ENCODE measurements at places on chromosomes 3 and 15. TPM values are rescaled to one million over a fixed set of nuclear protein-coding genes. Genes with fewer than 3 reads are reported as not detected.

The DBR1 gene
- total RNA-seq, result 20.2 TPM

The GOLGA6L9 gene
- total RNA-seq, result 12.1 TPM

DNA sequence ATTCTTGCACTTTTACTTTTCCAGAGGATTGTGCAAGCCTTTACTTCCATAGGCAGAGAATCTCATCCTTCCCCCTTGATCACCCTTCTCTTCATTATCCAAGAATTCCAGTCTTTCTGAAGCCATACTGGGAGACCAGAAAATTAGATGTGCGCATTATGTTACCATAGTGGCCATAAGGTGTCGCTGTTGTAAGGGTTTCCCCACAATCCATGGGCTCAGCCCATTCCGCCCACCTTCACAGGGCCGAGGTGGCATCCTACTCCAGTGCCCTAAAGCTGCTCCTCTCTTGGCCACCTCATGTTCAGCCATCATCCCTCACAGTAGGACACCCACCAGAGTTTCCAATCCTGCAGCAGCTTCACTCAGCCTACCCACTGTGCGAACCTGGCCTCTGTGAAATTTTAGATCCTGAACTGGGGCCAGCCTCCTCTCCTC lies 35.0 kb downstream of the CTSH start:
- DNase-seq, result peak; percentile 81

- DNase-seq, result no peak
These were observed 181.2 kb upstream of the MME start for GRCh38 chr3:154898916-154899315.

The LRRC57 gene
- 13.8 TPM for total RNA-seq

DNA sequence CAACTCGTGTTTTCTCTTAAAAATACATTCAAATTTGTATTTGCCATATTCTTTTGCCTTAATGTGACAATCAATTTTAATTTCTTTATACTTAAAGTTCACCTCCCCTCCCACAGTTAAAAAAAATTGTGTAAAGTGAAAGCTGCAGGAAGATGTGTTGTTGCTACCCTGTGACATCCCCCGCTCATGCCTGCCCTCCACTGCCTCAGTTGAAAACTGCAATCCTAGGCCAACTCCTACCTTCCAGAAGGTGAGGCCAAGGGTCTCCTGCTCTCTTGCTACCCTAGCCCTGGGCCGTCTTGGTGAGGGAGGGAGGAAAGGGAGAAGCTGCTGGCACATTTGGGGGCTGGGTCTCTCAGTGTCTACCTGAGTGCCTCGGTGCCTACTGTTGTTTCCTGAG lies 57.0 kb upstream of the CMTM7 start:
- no peak for DNase-seq

DNA sequence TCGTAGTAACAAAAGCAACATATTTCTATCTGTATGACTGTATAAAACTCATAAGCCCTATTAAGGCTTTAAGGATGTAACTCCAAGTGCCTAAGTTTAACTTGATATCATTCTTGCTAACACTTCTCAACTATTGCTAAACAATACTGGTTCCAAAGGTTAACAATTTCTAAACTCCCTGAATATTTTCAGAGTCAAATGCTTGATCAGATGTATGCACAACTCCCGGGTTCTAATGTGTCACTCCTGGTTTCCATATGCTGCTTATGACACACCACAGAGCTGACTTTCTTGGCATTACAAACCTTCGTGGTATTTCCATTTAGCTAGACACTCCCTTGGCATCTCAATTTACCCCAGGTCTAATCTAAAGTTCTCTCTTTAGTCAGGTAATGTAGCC lies 26.3 kb downstream of the DZIP1L start:
- no peak for DNase-seq

- DNase-seq, result no peak
These were observed 81.9 kb upstream of the ZNF280D start for GRCh38 chr15:56815247-56815646.

- no peak for DNase-seq
These were observed 40.2 kb downstream of the CLEC3B start for GRCh38 chr3:45066109-45066801.

DNA sequence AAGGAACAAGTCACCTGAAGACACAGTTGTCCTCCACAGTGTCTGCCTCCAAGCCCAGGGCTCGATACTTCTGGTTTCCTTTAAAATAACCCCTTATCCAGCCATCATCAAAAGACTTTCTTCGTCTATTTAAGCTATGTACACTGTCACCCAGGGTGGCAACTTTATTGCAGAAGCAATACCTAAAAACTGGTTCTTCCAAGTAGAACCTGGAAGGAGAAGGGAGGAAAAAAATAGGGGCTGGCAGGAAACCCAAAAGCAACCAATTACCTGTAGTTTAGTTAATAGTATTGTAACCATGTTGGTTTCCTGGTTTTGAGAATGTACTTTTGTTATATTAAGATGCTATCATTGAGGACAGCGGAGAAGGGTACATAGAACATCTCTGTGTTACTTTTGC lies 33.7 kb downstream of the ITGB5 start:
- DNase-seq, result no peak

The PCYT1A gene
- total RNA-seq, result 24.6 TPM

The HDAC11 gene
- total RNA-seq, result 12.6 TPM

- DNase-seq, result no peak
These were observed 17.7 kb upstream of the HERC1 start for GRCh38 chr15:63851431-63851830.

The PRTG gene
- 508 TPM for total RNA-seq

The TIMP4 gene
- 0.15 TPM for total RNA-seq

DNA sequence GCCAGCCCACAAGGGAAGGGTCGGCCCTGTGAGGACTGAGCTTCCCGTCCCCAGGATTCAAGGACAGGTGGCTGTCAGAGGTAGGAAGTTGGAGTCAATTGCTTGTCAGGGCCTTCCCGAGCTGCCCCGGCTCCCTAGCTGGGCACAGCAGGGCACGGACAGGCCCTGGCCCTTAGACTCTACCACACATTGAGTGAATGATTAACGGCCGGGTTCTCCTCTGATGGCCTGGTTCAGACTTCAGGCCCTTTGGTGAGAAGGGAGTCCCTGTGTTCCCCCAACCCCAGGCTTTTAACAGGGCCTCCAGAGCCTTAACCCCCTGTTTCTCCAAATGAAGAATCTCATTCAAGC lies 16.4 kb upstream of the FGD5 start:
- DNase-seq, result no peak

DNA sequence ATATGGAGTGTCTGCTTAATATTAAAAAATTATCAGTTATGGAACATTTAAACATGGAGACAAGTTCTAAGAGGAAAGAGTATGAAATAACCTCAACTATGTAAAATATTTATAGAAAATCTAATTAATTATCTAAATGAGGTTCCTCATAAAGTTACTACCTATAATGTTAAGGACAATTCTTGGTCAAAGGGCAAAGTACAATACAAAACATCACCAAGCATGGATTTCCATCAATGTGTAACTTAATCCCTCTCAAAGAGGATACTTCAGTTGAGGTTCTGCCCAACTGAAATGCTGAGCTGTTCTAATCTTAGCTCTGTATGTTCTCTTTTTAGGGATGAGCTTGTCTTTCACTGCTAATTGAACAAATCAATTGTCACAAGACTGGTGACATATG lies 56.0 kb upstream of the CHRM5 start:
- no peak for DNase-seq

- DNase-seq, result no peak
These were observed 33.0 kb downstream of the HERC1 start for GRCh38 chr15:63800739-63801138.

The ITIH1 gene
- not detected for total RNA-seq

DNA sequence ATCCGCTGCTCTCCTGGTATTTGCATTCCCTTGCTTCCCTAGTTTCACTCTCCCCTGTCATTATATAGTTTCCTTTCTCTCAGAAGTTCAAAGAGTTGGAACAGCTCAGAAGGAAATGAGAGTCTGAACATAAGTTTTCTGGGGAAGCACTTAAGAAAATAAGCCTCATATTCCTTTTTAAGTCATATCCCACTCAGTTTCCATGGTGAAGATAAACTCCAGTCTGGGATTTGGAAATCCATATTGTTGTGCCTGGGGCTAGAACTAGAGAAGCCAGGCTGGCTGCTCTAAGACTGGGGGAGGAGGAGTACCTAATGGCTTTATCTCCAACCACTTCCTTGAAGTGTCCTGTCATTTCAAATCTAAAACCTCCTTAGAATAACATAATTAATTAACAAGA lies 134.2 kb upstream of the ALCAM start:
- DNase-seq, result no peak

GRCh38 chr3:64766440-64766839 lies 78.6 kb upstream of the ADAMTS9 start:
- DNase-seq, result no peak

DNA sequence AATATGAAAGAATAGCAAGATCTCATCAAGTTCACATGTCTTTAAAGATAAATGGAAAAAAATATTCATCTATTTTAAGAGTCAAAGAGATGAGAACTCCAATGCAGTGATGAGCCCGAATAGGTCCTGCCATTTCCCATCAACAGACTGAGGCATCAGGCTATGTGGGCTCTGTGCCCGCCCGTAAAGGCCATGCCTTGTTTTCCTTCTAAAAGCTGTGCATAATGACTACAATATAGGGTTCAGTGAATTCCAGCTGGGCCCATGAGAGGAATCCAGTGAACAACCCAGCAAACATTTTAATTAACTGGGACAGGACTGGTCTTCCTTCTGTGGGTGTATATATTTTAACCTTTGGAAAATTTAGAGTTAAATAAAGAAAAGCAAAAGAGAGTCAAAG lies 44.6 kb downstream of the RASGRP1 start:
- DNase-seq, result no peak

GRCh38 chr3:173869766-173870165 lies 472.2 kb downstream of the NLGN1 start:
- no peak for DNase-seq

The PLAAT1 gene
- 5.0 TPM for total RNA-seq

The CDHR4 gene
- 0.12 TPM for total RNA-seq

DNA sequence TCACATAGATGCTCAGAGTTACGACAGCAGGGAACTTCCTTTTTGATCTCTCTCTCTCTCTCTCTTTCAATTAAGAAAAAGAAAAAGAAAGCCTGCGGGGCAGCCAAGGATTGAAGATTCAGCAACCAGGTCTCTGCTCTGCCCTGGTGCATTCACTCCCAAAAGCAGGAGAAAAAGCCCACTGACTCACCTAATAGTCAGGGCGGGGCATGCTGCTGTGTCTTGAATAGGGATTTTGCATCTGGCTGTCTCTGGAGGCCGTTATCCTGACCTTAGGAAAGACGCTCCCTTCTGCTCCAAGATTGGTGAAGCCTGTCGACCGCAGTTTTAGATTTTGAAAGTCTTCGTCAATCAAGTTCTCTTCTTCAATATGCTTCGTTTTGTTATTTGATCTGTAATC lies 20.8 kb upstream of the ITGB5 start:
- peak; percentile 64 for DNase-seq

DNA sequence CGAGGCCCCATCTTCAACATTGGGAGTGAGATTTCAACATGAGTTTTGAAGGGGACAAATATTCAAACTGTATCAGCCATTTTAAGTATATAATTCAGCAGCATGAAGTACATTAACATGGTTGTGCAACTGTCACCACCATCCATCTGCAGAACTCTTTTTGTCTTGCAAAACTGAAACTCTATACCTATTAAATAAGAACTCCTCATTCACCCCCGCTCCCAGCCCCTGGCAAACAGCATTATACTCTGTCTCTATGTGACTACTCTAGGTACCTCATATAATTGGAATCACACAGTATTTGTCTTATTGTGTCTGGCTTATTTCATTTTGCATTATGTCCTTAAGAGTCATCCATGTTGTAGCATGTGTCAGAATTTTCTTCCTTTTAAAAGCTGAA lies 110.1 kb downstream of the MAP2K5 start:
- DNase-seq, result no peak

DNA sequence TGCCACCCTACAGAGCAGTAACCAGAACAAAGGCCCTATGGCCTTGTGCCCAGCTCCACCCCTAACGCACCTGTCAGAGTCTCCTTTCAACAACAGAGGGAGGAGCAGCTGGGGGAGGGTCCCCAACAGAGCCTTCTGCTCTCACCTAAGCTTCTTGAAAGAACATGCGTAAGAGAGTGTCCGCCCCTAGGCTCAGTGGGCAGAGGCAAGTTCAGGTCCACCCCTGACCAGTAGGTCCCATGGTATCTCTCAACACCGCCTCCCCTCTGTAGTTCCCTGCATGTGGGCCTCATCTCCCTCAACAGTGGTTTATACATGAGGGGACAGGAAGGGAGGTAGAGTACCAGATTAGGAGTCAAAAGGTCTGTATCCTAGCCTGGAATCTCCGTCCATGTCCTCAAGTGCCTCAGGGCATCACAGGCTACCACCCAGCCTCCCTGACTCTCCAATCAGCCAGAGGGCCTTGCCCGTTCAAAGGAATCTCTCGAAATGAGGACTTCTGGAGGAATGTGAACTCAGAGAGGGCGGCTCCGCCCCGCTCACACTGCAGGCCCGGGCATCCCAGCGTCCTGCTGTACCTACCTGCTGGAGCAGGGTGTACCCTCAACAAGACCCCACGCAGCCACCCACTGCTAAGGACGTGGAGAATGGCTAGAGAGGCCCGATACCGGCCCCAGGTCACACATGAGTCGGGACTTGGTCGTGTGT lies 680 bp downstream of the POC1A start:
- DNase-seq, result peak; percentile 54

The CEMIP gene
- not detected for total RNA-seq

- no peak for DNase-seq
These were observed 11.8 kb upstream of the CSTA start for GRCh38 chr3:122313281-122313680.

- no peak for DNase-seq
These were observed 587.8 kb upstream of the BCHE start for GRCh38 chr3:166425021-166425420.

- DNase-seq, result no peak
These were observed 134.8 kb downstream of the PDE8A start for GRCh38 chr15:85116494-85116893.

DNA sequence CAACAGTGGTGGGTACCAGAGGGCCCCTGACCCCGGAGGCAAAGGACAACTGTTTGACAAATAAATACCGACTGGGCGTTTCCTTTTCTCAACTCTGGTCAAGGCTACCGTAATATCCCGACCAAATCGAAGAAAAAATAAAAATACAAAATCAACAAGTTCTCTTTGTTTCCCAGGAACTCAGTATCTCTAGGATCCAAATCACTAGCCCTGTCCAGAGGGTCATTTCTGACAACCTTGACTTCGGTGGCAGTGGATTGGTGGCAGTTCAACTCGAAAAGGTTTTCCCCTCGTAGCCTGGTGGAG lies 456 bp upstream of the DGKG start:
- DNase-seq, result no peak

The TMEM207 gene
- total RNA-seq, result not detected

DNA sequence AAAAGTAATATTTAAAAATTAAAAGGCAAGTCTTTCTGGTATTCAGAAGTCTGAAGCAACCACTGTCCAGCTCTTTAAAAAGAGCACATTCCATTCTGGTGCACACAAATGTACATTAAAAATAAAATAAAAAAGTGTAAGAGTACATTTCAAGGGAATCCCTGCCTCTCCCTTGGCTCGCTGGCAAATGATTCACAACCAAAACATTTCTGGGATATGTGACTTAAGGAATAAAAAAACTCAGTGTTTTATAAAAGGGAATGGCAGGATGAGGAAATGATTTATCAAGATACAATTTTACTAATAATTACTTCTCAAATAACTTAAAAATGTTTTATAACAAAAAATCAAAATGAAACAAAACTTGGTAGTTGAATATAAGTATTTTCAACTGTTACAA lies 23.8 kb upstream of the ANXA2 start:
- DNase-seq, result no peak
